ENCODE measurements at places on chromosomes 7 and 10.

DNA sequence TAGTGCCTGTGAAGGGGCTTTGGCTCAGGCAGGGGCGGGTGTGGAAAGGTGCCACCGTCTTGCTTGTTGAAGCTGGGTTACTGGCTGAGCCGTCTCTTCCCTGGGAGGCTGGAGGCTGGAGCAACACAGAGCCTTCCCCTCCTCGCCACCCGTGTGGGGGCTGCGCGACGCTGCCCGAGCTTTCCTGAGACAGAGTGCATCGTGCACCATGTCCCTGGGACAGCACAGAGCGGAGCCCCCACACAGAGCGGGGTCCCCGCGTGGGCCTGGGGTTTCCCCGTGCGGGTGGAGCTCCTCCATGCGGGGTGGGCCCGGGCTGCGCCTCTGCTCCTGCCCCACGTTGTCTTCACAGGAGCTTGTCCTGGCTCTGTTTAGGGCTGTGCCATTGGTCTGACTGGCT is 69.9 kb downstream of the INPP5A start:
- DNase-seq: no peak

GRCh38 chr10:95755511-95756004 is 405 bp upstream of the ENTPD1 start:
- no peak for DNase-seq

- DNase-seq: no peak
Measured at GRCh38 chr10:15704581-15704968, 15.1 kb downstream of the ITGA8 start.

- peak; percentile 30 for DNase-seq
Measured at GRCh38 chr10:64037071-64037661, 516.0 kb downstream of the REEP3 start.

GRCh38 chr10:63614371-63614891 is 93.2 kb downstream of the REEP3 start:
- no peak for DNase-seq

DNA sequence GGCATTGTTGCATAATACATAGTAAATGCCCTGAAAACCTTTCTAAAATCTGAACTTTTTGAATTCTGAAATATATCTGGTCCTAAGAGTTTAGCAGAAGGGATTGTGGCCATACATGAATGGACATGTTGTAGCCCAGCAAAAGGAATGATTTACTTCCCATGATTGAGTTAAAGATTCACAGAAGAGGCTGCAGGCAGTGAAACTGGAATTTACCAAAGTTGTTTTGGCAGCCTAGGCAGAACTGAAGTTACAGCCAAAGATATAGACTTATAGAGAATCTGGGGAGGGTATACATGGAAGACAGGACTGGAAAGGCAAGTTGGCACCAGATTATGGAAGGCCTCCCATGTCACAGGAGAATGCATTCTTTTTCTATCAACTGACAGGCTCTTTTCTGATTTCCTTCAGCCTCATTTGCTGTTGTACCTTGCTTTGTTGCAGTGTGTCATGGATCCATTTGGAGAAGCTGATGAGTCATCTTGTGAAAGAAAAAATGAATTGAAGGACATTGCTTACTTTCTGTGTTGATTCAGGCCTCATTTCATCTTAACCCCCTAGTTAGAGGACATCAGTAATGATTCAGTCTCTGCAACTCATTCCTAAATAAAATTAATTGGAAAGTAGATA is 356.2 kb upstream of the LRGUK start:
- no peak for DNase-seq

DNA sequence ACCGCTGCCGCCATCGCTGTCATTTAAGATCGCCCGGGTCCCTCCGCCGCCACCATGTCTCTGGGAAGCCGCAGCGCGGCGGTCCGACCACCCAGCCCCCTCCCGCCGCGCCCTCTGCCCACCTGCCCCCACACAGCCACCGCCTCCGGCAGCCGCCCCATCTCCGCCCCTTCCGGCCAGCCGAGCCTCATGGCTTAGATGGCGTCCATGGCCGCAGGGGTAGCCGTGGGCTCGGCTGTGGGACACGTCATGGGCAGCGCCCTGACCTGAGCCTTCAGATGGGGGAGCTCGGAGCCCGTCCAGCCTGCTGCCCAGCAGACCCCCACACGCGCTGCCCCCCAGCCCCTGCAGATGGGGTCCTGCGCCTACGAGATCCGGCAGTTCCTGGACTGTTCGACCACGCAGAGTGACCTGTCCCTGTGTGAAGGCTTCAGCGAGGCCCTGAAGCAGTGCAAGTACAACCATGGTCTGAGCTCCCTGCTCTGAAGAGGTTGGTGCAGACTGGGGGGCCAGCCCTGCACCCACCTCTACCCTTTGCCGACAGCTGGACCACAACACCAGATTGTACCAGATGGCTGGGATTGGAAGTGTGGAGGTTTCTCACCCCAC is 38.0 kb upstream of the TARP start:
- DNase-seq: peak; percentile 16

- peak; percentile 24 for DNase-seq
Measured at GRCh38 chr7:47474937-47475879, 106.7 kb downstream of the TNS3 start.

DNA sequence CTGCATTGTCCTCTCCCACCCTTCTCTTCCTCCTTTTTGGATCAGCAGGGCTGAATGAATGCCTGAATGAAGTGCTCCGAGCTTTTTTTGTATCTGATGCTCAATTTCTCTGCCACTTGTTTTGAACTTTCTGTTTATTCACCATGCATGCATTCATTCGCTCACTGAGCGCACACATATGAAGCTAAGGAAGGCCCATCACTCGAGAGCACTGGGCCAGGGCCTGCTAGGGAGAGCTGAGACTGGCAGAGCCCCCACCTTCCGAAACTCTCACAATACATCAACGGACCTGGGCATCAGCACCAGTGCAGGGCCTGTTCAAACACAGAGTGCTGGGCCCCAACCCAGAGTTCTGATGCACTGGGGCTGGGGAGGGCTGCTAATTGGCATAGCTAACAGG is 45.7 kb downstream of the RPS24 start:
- DNase-seq: no peak

DNA sequence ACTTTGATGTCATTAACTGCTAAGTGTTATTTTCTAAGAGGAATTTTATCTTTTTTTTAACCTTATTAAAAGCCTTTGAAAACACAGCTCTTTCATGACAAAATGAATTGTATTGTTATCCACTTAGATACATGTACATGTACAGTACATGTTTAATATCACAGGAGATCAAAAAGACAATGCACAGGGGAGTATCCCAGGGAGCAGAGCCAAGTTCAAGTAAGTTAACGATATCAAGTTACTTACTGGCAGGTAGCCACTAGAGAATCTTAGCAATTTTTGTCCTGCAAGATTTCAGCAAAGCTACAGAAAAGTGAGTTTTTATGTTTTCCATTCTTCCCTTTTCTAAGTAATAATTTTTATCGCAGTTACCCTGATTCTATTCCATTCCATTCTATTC is 33.9 kb upstream of the ARL4A start:
- DNase-seq: no peak
